ENCODE measurements at places on chromosomes 13 and 19. TPM values are rescaled to one million over a fixed set of nuclear protein-coding genes. Genes with fewer than 3 reads are reported as not detected.

Gene PSG7
- not detected for total RNA-seq

Gene ADGRE3
- not detected for total RNA-seq

Gene SYNGR4
- total RNA-seq = not detected

Gene SKA3
- 93.3 TPM for total RNA-seq

Gene CD209
- total RNA-seq = not detected

DNA sequence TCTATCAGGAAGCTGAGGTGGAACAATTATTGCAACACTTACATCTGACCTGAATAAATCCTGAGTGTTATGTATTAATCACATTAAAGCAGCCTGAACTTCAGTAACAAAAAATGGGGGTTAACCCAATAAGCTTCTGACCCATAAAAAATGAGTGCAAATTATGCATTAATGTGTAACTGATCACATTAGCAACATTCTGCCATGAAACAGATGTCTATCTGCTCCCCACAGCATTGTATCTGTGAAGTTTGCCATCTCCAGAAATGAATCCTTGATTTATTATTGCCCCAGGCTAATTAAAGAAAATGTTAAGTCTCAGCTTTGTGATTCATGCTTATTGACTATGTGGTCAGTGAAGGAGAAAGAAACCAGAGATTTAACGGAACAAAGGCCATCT is 304.9 kb downstream of the PCDH20 start:
- peak; percentile 37 for DNase-seq

- no peak for DNase-seq
Observed at GRCh38 chr19:46980761-46981160, 38.9 kb upstream of the NPAS1 start.

GRCh38 chr19:14475251-14476073 is at the start of gene PTGER1:
TSS of gene PTGER1 (minus strand) at chr19:14475354. CDS start at chr19:14474320, 1,034 bp downstream.
- peak; percentile 57 for DNase-seq

DNA sequence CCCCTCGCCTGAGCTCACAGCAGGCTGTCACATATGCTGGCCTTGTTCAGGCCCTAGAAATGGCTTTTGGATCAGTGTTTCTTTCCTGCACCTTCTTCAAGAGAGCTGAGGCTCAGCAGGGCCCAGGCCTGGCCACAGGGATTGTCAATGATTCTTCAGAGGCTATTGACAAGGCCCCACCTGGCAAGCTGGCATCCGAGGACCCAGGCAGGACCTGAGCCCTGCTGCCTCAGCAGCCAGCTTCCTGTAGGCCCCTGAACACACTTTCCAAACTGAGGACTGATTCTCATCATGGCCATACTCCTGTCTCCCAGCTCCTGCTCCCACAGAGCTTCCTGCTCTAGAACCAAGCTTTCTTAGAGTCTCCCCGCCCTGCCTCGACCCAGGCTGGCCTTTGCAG is 136.8 kb downstream of the UQCRFS1 start:
- no peak for DNase-seq

DNA sequence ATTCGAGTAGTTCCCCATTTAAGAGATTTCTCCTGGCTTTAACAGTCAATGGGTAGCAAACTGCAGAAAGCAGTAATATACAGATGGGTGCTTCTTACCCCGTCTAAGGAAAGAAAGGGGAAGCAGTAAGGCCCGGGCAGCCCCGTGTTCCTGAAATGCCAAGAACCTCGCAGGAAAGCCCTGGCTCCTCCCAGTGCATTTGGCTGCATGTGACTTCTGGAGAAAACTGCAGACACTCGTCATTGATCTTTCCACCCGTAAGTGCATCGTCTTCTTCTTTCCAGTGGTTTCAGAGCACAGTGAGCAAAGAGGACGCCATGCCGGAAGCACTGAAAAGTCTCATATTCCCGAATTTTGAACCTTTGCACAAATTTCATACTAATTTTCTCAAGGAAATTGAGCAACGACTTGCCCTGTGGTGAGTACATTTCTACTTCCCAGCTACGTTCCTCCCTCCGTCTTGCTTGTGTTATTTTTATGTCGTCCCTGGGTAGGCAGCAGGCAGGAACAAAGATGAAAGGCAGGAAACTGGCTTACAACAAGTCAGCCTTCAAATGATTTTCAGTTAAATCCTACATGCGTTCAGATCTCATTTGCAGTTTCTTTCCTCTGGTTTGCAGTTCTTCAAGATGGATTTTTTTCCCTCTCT is 165.2 kb downstream of the STK24 start:
- no peak for DNase-seq

- DNase-seq = no peak
Observed at GRCh38 chr13:51931606-51932005, 69.8 kb downstream of the CCDC70 start.

DNA sequence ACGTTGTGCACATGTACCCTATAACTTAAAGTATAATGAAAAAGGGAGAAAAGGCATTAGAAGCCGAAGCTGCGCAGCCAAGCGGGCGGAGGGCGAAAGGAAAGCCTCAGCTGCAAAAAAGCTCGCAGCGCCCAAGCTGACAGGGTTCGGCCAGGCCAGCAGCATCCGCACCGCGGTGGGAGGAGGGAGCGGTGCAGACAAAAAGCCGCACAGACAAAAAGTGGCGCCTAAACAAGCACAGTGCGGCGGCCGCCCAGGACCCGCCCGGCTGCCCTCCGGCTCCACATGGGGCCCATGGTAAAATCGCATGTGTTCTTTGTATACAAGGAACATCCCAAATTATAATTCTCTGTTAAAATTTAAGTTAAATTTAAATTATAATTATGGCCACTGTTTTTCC is 42.4 kb downstream of the PSG3 start:
- no peak for DNase-seq

DNA sequence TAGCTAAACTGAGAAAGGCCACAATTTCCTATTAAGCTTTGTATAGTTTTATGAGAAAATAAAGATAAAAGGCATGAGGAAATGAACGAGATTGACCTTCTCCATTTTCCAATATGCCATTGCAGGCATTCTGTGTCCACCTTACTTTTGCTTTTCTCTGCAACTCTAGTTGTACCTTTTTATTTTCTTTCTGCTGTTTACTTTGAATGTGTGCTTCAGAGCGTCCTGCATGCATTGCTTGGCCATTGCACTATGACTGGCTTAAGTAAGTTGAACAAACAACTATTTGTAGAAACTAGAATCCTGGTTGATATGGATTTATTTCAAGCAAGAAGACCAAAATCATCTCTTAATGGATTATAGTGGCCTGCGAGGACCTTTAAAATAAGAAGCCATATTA is 510.3 kb downstream of the GPC6 start:
- no peak for DNase-seq

- DNase-seq = peak; percentile 48
Observed at GRCh38 chr13:45393941-45394570, 24.1 kb downstream of the SLC25A30 start.

DNA sequence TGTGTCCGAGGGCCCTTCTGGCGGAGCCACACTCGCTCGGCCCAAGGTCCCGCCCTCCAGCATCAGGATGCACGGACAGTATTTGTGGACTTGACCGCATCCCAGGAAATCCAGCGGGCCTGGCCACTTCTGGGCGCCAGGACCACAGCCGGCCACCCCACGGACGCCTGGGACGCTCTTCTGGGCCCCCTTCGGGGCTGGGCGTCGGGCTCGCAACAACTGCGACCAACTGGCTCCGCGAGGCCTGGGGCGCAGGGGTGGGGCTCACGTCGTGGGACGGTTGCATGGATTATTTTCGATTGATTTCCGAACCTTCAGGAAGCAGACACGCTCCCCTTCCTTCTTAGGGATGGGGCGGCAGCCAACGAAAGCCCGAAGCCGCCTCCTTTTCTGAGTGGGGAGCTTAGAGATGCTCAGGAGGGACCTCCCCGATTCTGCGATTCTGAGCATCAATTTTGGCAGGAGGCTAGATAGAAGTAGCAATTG is 521 bp upstream of the NUP58 start:
- DNase-seq = no peak

All from A673 (cell line).